NCI-H526 (cell line): ENCODE measurements at places on chromosomes 7 and 10.

- peak; percentile 67 for DNase-seq
Observed at GRCh38 chr10:97032624-97033023, 153.1 kb downstream of the SLIT1 start.

GRCh38 chr7:35828817-35829216 is 28.0 kb downstream of the SEPTIN7 start:
- no peak for DNase-seq

- peak; percentile 26 for DNase-seq
Observed at GRCh38 chr7:101299511-101300464, 21.8 kb downstream of the IFT22 start.

DNA sequence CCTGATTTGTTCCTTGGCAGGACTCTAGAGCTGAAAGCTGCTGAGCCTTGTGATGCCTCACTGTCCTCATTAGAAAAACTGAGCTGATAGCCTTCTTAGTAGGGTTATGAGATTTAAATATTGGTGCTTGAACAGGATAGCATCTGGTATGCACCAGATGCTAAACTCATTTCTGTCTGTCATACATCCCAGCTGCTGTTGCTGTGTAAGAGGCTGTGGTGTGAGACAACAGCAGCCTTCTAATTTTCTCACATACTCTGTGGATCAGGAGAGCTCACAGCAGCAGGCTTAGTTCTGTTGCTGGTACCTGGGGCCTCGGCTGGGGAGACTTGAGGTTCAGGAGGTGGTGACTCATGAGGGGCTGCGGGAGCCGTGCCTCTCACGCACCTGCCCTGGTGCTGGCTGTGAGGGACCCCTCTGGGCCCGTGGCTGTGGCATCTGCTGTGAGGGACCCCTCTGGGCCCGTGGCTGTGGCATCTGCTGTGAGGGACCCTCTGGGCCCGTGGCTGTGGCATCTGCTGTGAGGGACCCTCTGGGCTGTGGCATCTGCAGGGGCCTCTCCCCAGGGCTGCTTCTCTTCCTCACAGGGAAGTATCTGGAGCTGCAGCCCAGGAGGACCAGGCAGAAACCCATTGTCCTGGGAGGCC is 12.5 kb downstream of the DYNC2I1 start:
- DNase-seq, result no peak

DNA sequence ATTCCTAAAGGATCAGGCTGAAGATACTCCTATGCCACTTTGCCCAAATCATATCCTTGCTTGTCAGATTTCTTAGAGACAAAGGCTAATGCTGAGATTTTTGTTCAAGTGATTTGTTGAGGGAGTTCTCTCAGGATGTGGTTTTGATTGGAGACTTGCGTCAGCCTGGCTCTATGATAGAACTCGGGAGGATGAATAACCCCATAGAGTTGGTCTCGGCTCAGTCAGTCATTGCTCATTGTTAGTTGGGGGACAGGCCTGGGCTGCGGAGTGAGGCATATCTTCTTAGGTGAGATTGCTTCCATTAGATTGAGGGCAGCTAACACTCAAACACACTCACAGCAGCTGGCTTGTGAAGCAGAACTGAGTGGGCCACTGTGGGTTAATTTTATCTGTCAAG is 203.4 kb downstream of the KIF20B start:
- DNase-seq, result no peak

DNA sequence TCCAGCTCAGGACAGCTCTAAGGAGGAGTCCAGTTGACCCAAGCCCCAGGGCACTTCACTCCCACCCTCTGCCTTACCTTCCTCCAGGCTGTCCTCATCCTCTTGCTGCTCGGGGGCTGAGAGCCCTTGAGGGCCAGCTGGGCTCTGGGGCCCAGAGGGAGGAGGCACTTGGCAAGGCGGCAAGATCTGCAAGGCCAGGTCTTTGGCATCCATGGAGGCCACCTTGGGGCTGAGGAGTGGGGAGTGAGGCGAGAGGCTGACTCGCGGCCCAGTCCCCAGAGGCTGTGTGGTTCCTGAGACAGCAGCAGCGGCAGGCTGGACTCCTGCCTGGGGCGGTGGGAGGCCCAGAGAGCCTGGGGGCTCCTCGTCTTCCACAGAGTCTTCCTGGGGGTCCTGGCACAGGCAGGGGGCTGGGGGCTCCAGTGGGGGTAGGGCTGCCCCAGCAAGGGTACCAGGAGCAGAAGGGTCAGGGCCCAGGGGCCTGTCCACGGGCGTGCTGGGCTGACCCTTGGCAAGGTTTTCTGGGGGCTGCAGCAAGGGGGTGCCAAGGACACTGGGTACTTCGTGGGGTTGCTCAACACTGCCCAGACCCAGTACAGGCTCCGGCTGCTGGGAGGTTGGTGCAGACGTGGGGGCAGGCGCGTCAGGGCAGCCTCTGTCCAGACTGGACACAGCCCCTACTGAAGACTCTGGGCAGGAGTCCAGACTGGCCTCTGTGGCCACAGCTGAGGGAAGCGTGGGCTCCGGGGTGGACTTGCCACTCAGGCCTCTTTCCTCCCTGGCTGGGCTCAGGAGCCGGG is 6.5 kb downstream of the NACAD start:
- DNase-seq, result no peak

DNA sequence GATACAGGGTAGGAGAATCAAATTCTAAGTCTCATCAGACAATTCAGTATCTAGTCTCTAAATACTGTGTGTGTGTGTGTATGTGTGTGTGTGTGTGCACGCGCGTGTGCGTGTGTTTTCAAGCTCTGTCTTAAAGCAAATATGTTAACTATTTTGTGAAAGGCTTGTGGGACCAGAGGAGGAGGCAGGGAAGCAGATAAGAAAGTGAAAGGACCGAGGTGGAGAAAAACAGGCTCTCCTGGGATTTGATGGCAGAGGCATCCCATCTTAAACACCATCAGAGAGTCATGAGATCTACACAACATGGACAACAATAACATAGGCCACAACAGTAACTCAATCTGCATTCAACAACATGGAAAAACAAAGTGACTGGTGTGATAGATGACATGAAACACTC is 67.1 kb downstream of the PIP4K2A start:
- DNase-seq, result no peak

DNA sequence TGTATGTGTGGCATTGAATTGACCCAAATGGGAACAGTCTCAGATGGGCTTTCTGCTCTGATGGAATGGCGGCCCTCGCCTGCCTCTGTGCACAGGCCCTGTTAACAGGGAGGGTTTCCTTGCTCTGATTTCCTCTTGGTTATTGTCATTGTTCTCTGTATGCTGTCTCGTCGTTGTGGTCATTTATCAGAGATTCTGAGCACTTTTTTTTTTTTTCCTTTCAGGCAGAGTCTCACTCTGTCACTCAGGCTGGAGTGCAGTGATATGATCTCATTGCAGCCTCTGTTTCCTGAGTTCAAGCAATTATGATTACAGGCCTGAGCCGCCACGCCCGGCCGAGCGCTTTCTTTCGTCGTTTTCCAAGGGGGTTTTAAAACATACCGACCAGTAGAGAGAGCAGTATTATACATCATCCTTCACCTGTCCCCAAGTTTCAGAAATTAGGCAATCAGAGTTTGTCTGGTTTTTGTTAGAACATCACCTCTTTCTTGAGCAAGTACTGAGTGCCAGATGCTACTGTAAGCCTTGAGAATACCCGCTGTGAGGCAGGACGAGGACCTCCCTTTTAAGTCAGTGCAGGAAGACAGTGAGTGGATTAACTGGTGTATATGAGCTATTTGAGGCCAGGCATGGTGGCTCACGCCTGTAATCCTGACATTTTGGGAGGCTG is 6.5 kb downstream of the CHST12 start:
- no peak for DNase-seq

DNA sequence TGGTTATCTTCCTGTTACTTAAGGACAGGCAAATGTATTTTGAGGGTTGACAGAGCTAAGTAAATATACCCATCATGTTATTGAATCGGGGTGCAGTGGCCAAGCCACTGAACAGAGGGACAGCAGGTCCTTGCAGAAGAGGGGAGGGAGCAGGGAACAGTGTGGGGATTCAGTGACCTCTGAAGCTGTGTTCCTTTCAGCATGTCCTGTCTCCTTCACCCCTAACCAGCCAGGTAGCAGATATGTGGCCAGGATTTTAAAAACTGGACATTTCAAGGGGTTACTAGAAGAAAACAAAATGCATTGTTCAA is 12.7 kb downstream of the ANK3 start:
- no peak for DNase-seq

GRCh38 chr7:154598396-154598795 is 404.5 kb downstream of the PAXIP1 start:
- no peak for DNase-seq

GRCh38 chr10:131537281-131537680 is 225.8 kb upstream of the TCERG1L start:
- no peak for DNase-seq

- DNase-seq, result no peak
Observed at GRCh38 chr7:68963552-68963951, 634.7 kb upstream of the AUTS2 start.

DNA sequence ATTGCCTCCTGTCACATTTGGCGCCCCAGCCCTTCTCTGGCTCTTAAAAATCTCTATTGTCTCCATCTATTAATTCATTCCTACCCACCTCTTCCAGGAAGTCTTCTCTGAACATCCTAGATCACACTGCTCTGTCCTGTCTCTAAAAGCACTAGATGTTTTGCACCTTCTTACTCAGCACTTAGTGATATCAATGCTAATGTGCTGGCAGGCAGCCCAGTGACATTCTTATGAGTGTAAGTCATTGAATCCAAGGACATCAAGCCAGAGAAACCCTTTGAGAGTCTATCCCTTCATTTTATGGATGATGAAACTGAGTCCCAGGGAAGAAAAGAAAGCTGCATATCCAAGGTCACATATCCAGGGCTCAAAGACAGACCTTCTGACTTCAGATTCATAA is 48.3 kb upstream of the PAX2 start:
- no peak for DNase-seq

DNA sequence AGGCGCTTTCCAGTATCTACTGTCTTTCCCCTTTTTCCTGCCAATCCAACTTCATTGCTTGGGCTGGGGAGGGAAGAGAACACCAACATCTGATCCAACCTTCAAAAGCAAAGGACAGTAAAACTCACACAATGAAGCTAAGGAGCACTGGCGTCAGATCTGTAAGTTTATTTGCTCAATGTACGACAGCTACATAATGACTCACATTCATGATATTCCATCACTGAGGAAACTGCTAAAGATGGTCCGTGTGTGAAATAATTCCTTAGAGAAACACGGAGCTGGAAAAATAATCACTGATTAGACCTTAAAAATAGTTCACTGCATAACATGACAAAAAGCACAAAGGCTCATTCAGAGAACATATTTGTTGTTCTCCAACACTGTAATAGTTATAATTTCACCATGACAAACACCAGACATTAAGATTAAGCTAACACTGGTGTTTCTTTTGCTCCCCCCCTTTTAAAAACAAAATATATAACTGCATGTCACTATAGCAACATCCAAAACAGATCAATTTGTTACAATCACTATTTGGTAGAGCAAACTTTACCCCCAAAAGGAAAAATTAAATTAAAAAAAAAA is 24.3 kb downstream of the HSPB1 start:
- DNase-seq, result no peak

- no peak for DNase-seq
Observed at GRCh38 chr10:103921248-103921647, 3.3 kb upstream of the STN1 start.

DNA sequence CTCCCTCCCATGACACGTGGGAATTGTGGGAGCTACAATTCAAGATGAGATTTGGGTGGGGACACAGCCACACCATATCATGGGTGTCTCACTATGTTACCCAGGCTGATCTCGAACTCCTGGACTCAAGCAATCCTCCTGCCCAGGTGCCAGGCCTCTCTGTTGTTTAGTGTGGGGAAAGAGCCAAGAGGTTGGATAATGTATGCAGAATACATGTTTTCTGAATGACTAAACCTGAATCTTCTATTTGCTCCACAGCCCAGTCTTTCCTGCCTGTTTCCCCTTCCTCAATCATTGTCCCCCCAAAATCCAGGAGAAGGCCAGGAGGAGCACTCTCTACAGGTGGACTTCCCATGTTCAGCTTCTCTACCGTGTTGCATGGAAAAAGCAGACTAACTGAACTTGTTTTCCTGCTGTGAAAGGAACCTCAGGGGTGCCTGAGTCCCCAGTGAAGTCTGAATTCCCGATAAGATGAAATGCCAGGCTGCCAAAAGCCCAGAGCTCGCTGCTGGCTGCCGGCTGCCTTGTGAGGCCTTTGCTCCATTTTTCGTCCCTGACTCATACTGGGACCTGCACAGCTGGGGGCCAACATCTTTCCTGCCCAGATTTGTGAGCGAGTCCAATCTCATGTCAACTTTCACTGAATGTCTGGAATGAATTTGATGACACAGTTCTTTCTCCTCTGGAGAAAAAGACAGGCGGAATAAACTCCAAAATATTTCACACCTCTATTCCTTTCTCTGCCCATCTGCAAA is 588.0 kb downstream of the CALN1 start:
- DNase-seq, result no peak

- DNase-seq, result no peak
Observed at GRCh38 chr10:111445667-111446066, 368.8 kb downstream of the ADRA2A start.

DNA sequence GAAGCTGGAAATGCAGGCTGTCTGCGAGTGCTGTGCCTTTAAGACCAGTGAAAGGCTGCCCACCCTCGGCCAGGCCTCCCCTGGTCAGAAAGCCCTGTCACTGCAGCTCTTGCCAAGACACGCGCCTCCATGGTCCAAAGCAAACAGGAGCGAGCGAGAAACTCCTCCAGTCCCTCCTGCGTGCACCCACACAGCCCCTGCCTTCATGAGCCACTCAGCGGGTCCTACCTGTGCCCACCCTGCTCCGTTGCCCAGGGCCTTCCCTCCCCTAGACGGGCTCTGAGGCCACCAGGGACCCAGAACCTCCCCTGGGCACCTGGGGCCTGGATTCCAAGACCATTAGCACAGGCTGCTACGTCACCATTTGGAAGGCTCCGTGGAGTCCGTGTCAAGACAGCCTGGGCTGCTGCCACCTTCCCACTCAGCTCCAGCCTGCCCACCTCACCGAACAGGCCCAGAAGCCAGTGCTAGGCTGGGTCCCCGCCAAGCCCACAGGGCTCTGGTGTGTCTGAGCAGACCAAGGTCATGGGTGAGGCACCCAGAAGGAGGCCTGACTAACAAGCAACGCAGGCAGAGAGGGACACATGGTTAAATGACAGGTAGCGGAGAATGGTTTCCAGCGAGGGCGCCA is 144.5 kb downstream of the NEURL1 start:
- DNase-seq, result no peak

GRCh38 chr10:57513637-57514036 is 754.1 kb downstream of the IPMK start:
- no peak for DNase-seq

DNA sequence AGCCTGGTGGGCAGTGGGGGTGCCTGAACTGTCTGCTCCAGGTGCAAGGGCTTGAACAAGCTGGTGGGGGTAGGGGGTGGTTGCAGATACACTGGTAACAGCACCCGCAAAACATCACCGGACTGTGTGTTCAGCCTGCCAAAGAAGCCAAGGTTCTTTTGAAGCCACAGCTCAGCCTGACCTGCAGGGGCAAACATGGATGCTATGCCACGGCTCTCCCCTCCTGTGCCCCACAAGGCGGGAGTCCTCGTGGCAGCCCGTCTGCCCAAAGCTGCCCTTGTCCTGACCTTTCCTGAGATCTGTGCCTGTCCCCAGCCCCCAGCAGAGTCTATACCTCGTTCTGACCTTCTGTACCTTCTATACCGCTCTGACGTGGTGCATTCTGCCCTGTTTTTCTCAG is 285.7 kb downstream of the GLRX3 start:
- no peak for DNase-seq

GRCh38 chr10:97065128-97065527 is 120.6 kb downstream of the SLIT1 start:
- no peak for DNase-seq

GRCh38 chr10:59245686-59246085 is 69.2 kb downstream of the PHYHIPL start:
- DNase-seq, result no peak

GRCh38 chr7:143003393-143004051 is 23.4 kb downstream of the OR9A2 start:
- peak; percentile 59 for DNase-seq

- no peak for DNase-seq
Observed at GRCh38 chr7:139990142-139990535, 72.6 kb downstream of the PARP12 start.
